ENCODE measurements at places on chromosomes 2 and 18.

DNA sequence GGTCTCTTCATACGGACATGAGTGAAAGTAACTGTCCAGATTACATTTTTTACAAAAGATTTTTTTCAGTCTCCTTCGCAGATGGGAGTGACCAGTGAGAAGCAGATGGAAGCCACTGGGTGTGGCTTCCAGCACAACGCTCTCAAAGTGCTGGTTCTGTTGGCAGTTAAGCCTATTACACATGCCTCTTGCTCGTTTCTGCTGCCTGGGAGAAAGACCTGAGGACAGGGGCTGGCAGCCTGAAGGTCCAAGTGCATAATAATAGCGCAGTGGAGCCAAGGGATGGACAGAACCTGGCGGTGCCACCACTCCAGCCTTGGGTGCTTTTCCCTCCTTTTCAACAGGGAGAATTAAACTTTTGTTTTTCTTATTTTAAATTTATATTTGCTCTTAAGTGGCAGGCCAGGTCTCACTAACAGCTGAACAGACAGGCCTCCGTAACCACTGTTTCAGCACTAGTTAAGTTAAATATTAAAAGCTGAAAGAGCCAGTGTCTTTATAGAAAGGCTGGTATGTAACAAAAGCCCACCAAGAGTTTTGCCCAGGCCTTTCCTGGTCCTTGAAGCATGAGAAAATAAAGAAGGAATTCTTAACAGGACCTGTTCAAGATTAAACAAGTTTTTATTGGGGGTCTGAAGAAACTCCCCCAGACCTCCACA lies 1.2 kb upstream of the SKA1 start:
- no peak for DNase-seq

GRCh38 chr2:235088496-235088921 lies 136.7 kb downstream of the SH3BP4 start:
- peak; percentile 24 for DNase-seq

- DNase-seq, result no peak
Observed at GRCh38 chr2:96961210-96961950, 25.0 kb downstream of the FAM178B start.

DNA sequence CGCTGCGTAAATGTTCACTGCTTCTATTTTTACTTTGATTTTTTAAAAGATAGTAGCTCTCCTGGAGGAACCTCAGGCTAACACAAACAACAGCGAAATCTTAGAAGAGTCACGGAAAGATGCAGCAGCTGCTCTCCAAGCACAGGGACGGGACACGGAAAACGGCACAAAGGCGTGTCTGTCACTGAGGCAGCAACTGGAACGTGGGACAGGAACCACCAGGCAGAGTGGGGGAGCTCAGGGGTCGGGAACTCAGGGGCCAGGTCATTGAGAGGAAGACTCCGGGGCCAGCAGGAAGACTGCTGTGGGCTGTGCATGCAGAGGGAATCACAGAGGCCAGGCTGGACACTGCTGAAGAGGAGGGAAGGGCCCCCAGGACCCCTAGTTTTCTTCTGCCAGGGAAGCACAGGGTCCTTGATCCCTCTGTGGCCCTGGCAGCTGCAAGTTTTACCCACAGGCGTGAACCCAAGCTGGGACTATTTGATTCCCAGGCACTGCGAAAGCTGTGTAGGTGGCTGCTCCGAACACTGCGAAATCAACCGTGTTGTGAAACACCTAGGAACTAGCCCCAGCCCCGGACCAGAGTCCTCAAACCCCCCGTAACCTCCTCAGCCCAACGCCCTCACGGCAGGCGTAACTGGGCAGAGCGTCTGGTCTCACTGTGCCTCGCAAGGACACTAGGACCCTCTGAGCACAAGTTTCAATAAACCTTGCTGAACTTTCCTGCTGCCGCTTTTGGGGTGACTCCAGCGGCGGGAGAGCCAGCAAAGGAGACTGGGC lies 263.0 kb downstream of the EIPR1 start:
- DNase-seq, result no peak

- no peak for DNase-seq
Observed at GRCh38 chr2:41779888-41780287, 267.9 kb upstream of the PKDCC start.

GRCh38 chr2:201058914-201059313 lies 12.6 kb downstream of the HYCC2 start:
- DNase-seq, result no peak

DNA sequence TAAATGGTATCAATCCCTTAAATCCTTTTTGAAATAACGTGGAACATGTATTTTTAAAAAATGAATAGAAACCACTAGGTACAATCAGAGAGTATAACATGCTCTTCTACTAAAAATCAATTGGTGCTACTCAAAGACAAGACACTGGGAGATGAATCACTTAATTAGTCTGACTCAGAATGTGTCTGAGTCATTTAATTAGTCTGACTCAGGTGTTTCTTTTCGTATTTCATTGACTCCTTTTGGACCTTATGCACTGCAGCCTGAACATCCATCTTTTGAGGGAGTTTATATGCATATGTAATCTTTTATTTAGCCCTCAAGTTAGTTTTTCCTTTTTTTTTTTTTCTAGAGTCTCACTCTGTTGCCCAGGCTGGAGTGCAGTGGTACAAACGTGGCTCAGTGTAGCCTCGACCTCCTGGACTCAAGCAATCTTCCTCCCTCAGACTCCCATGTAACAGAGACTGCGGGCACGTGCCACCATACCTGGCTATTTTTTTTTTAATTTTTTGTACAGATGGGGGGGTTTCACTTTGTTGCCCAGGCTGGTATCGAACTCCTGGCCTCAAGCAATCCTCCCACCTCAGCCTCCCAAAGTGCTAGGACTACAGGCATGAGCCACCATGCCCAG lies 26.5 kb downstream of the PPP4R3B start:
- no peak for DNase-seq

GRCh38 chr2:236338495-236339184 lies 74.4 kb upstream of the ASB18 start:
- no peak for DNase-seq

GRCh38 chr18:24198461-24198860 lies 59.6 kb downstream of the CABYR start:
- no peak for DNase-seq

GRCh38 chr2:120343100-120343432 lies 2.9 kb upstream of the INHBB start:
- DNase-seq, result no peak

GRCh38 chr2:214706986-214707385 lies 102.5 kb downstream of the BARD1 start:
- no peak for DNase-seq

- DNase-seq, result peak; percentile 52
Observed at GRCh38 chr2:5725794-5726463, 33.7 kb downstream of the SOX11 start.

DNA sequence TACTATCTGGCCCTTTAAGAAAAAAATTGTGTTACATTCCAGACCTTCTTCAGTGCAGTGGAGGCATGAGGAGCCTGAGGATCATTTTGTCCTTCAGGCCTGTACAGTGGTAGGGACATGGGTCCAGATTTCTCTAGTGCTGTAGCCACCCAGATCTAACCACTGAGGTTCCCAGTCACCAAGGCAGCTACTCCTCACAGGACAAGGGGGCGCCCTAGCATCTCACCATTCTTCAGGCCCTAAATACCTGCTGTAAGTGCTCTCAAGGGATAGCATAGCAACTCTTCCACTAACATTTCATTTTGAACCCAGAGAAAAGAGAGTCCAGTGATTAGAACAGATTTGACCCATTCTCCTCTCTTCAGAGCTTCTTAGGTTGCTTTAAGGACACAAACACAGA lies 1533.0 kb downstream of the LRP1B start:
- no peak for DNase-seq

DNA sequence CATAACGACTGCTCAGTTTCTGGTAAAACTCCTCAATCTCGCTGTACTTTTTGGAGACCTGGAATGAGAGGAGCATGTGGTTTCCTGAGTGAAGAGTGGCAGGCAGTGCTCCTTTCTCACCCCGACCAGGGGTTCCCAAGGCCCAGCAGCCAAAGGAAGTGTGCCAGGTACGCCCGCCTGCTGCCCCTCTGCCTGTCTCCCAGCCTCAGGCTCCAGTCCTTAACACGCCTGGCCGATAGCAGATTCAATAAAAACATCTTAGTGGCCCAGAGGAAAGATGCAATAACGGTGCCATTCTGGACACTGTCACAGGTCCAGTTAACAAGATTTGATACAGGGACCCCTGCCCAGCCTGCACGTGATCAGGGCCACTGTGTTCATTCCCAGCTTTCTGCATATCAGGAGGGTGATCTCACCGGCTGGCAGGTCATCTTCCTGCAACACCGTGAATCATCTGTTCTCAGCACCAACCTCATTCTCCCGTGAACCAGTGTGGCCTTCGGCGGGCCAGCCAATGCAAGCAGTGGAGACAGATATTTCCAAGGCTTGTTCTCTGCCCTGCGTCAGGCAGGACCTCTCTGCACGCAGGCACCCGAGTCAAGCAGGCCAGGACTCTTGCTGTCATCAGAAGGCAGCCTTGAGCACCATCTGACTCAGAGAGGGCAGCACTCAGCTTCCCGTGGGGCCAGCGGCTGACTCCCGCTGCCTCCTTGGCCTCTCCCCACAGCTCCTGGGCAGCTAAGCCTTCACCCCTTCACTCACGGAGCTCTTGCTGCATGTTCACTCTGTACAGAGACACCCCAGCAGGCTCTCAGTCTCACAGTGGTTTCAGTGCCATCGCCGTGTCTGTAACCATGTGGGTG lies 9.5 kb downstream of the HS1BP3 start:
- DNase-seq, result no peak
